ENCODE measurements at places on chromosomes 12 and 14.

DNA sequence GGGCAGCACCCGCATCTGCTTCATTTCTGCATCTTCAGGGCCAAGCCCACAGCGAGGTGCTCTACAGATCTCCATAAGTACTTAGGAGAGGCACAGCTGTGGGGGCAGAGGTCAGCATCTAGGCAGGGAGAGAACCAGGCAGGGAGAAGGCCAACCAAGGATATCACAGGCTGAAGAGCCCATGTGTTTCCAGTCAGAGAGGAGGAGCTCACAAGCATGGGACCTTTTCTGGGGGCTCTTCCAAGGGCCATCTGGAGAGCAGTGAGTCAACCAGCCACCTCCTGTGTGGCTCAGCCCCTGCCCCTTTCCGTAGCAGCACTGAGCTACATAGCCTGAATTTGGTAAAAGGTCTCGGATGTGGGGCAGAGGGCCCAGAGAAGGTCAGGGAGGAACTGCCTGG, 78.5 kb downstream of the ARL6IP4 start:
- H3K4me1 ChIP-seq = no peaks in the 10 kb centered on the region
- H3K27ac ChIP-seq = no peak overlapping the region
- no peaks in the 10 kb centered on the region for H3K36me3 ChIP-seq

DNA sequence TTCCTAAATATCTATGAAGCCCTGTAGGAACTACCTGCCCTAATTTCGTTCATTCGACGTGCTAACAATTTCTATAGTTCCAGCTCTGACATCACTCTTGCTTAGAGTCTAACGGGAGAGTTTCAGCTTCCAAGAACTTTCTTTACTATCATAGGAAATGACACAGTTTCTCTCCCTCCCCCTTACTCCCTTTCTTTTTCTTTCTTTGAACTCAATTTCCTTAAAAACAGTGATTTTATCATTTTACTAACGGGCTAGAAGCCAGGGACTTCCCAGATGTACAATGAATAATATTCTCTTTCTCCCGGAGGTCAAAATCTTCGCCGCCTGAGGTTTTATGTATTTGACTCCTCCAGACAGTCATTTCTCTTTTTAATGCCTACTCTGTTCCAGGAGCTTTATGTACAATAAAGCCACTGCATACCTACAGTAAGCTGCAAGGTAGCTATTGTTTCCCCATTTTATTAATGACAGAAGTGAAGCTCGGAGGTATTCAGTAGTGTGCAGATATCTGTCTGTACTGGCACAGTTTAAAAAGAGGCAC, 15.7 kb downstream of the SMCO2 start:
- H3K4me3 ChIP-seq = no peak overlapping the region
- no peaks in the 10 kb centered on the region for H3K36me3 ChIP-seq
- peaks cover 12% of the 10 kb centered on the region for H3K4me1 ChIP-seq
- DNase-seq = no peak
- no peak overlapping the region for H3K27ac ChIP-seq

DNA sequence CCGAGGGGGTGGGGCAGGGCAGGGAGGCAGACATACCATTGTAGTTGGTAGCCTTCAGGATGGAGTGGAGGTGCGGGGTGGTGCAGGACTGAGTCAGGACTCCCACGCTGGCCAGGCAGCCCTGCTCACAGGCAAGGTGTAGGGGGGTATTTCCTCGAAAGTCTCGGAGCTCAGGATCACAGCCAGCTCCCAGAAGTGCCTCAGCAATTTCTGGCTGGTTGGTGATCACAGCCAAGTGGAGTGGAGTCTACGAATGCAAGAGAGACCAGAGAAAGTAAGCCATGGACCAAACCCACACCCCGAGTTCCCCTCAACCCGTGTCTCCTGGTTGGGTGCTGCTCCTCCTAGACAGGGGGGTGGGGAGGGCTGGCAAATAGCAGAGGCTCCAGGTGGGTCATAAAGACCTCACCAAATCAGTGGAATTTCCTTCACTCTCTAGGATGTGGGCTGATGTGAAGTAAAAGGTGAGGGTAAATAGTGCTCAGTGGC, 1.4 kb downstream of the NFKBIA start:
- peaks cover 60% of the 10 kb centered on the region for H3K4me1 ChIP-seq
- peaks cover 31% of the 10 kb centered on the region for H3K36me3 ChIP-seq
- H3K27ac ChIP-seq = peak overlapping the region; percentile 100
- H3K4me3 ChIP-seq = peak overlapping the region; percentile 98

DNA sequence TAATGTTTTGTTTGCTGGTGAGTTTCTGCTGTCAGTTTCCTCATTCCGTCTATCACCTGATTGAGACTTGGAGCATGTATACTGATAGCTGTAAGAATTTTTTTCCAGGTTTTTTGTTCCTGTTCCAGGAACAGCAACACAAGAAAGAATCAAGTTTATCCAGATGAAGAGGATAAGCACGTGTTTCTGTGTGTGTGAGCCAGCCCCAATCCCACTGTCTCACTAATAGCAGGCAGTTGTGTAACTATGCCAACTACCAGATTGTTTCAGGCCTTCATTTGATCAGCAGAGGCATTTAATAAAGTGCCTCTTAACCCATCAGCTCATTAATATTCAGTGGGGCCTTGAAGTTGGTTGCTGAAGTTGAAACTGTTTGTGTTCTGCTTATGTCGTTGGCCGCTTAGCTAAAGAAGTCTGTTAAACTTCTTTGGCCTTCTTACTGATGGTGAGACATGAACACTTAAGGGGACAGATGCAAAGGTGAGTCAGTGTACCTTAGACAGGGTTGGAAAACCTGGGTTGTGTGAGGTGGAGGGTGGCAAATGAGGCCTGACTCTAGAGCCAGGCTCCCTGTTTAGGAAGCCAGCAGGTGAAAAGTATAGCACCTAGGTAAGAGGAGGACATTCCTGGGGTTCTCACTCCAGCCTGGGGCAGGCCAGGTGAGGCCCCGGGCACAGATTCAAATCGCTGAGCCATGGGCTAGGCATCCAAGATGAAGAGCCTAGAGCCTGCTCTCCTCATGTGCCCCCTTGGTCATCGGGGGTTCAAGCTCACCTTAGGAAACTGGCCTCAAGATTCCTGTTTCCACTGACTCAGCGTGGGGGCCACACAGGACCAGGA, 3.7 kb downstream of the ANKRD13A start:
- no peak overlapping the region for H3K4me3 ChIP-seq
- no peaks in the 10 kb centered on the region for H3K36me3 ChIP-seq
- H3K4me1 ChIP-seq = peaks cover 85% of the 10 kb centered on the region
- no peak for DNase-seq
- peak overlapping the region; percentile 26 for H3K27ac ChIP-seq

DNA sequence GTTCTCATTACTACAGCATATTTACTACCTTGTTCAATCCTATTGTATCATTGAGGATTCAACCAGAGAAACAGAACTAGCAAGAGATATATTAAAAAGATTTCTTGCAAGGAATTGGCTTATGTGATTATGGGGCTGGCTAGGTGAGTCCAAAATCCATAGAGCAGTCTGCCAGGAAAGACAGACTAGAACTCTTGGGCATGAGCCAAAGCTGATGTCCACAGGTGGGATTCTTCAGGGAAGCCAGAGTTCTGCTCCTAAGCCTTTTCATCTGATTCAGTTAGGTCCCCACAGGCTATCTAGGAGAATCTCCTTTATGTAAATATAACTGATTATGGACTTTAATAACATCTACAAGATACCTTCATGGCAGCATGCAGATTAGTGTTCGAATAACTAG, 26.0 kb downstream of the PELI2 start:
- no peak for DNase-seq
- H3K27ac ChIP-seq = no peak overlapping the region

Measured in CD4-positive, alpha-beta memory T cell (primary cell).